Brain pericyte (primary cell): ENCODE measurements at places on chromosomes 1 and 21.

DNA sequence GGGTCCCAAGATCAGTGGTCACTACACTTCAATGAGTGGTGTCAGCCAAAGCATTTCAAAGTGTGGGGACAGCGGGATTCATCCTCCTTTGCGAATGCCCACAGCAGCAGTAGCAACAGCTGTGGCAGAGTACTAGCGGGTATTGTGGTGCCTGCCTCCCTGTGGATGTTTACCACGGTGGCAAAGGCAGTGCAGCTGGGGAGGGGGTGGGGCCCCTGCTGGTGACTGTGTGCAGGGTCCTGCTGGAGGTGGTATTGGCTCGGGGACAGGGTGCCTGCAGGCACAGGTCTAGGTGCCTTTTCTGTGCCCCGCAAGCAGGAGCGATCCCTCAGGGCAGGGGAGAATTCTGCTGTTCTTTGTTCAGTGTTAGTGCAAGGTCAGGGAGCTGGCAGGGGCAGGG, 415.7 kb downstream of the USP25 start:
- no peak for DNase-seq

- DNase-seq, result no peak
Observed at GRCh38 chr1:48036710-48037355, 39.6 kb upstream of the TRABD2B start.

GRCh38 chr1:172566196-172566997, 33.4 kb downstream of the SUCO start:
- no peak for DNase-seq

DNA sequence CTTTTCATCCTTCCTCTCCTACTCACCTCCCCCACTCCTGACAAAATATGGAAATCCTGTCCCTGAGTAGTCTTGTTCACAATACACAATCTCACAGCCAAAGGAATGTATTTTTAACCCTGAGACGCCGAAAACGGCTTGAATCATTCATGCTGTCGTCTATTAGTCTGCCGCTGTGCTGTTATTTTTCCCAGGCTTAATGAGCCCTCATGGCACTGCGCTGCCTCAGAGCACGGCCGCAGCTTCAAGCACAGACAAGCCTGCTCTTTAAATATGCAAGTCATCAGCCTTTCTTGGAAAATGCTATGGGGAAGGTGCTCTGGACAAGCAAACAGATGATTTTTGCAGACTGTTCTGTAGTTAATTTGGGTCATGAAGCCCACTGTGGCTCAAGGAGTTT, 302.7 kb downstream of the DISC1 start:
- peak; percentile 36 for DNase-seq

DNA sequence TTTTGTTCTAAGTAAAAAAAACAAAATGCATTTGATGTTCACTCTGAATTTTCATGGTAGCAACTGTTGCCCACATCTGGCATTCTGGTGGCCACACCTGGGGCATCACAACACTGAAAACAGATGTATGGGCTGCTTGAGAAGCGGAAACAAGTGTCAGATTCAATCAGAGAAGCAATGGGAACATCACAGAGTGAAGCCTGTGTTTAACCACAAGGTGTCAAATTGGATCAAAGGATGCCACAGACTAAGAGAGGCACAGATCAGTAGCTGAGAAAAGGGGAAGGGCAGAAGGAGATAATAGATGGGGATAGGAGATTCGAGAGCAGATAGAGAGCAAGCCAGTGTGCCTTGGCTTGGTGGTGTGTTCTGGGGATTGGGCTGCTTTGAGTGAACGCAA, 49.8 kb upstream of the MTF2 start:
- DNase-seq, result no peak

DNA sequence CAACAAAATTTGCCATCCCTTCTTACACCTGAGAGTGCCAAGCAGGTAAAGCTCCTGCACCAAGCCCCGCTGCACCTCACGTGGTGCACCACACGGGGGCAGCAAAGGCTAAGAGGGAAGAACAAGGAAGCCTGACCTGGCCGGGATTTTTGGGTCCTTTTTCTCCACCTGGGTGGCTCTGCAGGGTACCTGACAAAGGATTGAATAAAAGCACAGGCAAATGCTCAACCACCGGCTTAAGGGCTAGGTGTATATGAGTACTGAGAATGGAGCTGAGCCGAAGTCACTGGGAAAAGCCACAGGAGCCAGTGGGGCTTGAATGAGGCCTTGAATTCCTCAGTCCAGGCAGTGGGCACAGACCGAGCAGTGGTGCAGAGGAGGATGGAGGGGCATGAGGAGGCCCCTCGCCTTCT, 36.4 kb downstream of the ZNF697 start:
- DNase-seq, result no peak

DNA sequence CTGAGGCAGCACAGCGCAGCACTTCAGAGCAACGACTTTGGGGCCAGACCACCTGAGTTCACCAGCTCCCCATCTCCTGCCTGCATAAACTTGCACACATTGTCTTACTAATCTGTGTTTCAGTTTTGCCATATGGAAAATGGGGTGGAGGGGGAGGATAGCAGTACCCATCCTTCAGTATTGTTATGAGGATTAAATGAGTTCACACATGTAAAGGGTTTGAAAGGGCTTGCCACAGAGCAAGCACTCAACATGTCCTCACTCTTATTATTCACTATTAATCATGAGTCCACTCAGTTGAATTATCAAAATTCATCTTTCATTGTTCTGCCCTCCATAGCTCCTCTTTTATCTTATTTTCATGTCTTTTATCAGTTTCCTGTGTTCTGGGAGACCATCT, 40.1 kb upstream of the BMP8B start:
- no peak for DNase-seq

GRCh38 chr21:37940691-37941090, 24.4 kb upstream of the KCNJ6 start:
- DNase-seq, result no peak

GRCh38 chr1:16082283-16083038, 9.0 kb upstream of the FAM131C start:
- no peak for DNase-seq

DNA sequence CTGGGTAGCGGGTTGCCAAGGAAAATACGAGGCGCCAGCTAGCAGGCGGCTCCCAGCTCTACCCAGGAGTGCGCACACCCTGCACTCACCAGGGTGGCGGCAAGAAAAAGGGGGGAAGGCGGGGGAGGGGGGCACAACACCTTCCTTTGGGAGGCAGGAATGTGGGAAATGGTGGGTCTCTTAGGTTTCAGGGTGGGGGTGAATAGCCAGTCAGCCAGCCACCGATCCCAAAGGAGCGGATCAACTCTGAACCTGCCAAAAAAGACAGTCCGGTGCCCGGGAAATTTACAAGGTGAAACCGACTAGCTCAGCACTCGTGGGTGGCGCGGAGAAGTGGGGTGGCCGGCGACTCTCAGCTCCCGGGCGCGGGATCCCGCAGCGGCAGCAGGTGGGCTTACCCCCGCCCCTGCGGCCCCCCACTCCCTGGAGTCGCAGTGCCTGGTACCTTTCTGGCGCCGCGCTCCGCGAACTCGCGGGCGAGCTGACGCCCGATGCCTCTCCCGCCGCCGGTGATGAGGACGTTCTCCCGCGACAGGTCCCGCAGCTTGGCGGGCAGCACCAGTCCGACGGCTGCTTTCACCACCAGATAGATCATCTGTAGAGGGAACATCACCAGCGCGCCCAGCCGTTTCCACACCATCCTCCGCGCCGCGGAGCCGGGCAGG, 1.2 kb downstream of the DHRS3 start:
- no peak for DNase-seq

DNA sequence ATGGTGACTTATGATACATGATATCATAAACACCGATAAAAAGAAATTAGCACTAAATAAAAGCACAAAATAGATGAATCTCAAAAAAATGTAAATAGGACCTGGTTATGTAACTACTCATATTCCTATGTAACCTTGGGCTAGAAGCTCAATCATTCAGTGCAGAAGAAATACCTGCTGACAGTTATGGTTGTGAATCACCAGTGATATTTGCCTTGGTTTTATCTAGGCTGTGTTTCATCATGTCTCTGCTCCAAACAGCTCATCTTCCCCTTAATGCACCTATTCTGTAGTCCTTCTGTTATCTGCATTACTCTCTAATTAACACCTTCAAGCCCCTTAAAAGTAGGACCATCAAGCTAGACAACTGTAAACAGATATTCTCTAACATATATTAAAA, 16.3 kb upstream of the PIGC start:
- no peak for DNase-seq

GRCh38 chr1:48654606-48655210, 122.0 kb downstream of the BEND5 start:
- DNase-seq, result no peak

- DNase-seq, result no peak
Observed at GRCh38 chr1:19730793-19731192, 66.1 kb downstream of the HTR6 start.

GRCh38 chr1:78096017-78096416, 50.3 kb downstream of the GIPC2 start:
- no peak for DNase-seq

- no peak for DNase-seq
Observed at GRCh38 chr1:119622311-119623192, 25.5 kb downstream of the ZNF697 start.

GRCh38 chr1:8040586-8040985, 14.5 kb upstream of the ERRFI1 start:
- peak; percentile 84 for DNase-seq

DNA sequence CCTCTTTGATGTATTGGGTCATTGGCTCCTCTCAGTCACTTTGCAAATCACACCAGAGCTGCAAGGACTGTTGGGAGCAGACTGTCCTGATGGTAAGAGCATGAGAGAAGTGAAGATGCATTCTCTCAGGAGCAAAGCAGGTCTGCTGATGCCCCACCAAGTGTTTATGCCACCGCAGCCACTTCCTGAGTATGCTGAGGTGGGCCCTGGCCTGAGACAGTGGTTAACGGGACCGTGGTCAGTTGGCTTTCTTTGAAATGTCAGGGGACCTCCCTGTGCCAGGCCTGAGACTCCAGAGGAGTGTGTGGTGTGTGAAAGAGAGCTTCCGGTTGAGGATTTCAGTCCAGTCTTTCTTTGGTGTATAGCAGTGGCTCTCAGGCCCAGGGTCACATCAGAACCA, 79.4 kb downstream of the SPATA46 start:
- DNase-seq, result no peak

- DNase-seq, result no peak
Observed at GRCh38 chr1:174692313-174692712, 244.5 kb downstream of the GPR52 start.

GRCh38 chr1:69766431-69767180, 198.9 kb downstream of the LRRC7 start:
- DNase-seq, result no peak

DNA sequence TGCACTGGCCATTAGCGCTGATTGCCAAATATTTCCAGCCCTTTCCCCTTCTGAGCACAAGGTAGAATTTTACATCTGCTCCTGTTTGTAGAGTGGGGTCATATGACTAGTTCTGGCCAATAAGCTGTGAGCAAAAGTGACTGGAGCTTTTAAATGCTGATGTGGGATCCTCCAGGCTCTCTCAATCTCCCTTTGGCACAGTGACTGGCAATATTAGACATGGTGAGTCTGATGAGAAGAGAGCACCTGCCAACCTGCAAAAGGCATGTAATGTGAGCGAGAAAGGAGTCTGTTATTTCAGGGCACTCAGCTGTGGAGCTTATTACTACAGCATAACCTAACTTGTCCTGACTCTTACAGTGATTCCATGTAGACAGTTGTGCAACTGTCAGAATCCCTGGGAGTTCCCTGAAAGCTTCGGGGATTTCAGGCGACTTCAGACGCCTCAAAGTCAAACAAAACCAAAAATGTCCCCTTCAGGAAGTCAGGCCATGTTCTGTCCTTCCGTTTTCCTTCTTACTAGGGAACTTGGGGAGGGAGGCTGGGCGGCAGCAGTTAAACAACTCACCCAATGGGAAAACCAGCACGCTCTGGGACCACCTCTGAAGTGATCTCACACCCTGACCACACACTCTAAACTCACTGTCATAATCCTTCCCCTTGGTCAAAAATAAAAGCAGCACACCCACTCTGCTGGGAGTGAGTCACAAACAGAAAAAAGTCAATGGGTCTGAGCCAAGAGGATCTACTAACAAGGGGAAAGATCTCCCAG, 3.6 kb upstream of the RASSF5 start:
- DNase-seq, result peak; percentile 55

DNA sequence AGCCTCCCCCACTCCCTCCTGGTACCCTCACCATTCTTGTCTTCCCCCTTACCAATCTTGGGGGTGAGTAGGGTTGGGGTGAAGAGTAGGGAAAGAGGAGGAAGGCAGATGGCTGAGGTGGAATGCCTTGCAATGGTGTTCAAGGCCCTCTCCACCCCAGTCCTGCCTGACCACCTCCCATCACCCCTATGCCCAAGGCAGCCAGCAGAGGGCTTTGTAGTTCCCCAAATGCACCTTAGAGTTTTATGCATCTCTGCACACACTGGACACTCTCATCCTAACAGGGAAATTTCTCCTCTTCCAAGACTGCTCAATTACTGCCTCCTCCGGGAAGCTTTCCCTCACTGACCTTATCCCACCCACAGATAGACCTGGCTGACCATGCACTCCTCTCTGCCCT, 15.4 kb downstream of the KIF17 start:
- DNase-seq, result no peak
